ENCODE measurements at places on chromosomes 1 and 21. TPM values are rescaled to one million over a fixed set of nuclear protein-coding genes. Genes with fewer than 3 reads are reported as not detected.

DNA sequence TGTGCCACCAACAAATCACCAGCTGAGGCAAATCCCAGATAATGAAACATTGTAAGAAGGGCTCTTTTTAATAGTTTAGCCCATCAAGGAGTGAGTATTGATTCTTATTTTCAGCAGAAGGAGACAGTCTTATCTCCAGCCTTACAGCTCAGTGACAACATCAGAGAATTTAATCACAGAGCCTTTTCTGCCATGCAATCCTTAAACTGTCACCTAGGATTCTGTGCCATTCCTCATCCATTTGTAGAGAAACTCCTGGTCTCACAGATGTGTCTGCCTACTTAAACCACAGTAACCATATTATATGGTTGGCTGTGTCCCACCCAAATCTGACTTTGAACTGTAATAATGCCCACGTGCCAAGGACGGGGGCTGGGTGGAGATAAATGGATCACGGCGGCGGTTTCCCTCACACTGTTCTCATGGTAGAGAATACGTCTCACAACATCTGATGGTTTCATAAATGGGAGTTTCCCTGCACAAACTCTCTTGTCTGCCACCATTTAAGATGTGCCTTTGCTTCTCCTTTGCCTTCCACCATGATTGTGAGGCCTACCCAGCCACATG is 217.7 kb downstream of the RERE start:
- no peaks in the 10 kb centered on the region for H3K36me3 ChIP-seq
- peaks cover 22% of the 10 kb centered on the region for H3K4me1 ChIP-seq
- DNase-seq = no peak
- no peaks in the 10 kb centered on the region for H3K27me3 ChIP-seq

DNA sequence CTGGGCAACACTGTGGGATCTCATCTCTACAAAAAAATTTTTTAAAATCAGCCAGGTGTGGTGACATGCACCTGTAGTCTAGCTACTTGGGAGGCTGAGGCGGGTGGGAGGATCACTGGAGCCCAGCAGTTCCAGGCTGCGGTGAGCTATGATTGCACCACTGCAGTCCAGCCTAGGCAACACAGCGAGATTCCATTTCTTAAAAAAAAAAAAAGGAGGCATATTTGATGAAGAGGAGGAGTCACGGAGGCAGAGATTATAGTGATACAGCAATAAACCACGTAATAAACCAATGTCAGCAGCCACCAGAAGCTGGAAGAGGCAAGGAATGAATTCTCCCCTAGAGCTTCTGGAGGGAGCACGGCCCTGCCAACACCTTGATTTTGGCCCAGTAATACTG is 4.0 kb downstream of the LIX1L start:
- H3K27me3 ChIP-seq = no peaks in the 10 kb centered on the region
- H3K36me3 ChIP-seq = peaks cover 26% of the 10 kb centered on the region
- DNase-seq = no peak
- H3K4me1 ChIP-seq = peaks cover 30% of the 10 kb centered on the region

- H3K4me1 ChIP-seq = no peaks in the 10 kb centered on the region
- H3K4me3 ChIP-seq = no peak overlapping the region
Measured at GRCh38 chr1:15178571-15179484, 25.3 kb downstream of the TMEM51 start.

DNA sequence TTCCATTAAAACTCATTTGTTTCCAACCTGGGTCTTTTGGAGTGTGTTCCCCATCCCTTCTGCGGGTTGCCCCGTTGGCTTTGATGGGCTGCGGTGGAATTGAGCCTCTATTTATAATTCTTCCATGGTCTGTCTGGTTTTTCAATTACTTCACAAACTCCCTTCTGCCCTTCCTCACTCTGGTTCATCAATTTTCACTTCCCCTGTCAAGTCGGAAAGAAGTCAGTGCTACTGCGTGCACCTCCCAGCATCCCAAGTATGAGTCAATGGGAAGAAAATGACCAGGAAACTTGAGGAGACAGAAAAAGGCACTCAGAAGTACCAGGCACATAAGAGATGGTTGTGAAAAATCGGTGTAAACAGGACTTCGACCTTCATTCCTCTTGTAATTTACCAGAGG is 126.2 kb downstream of the KAZN start:
- H3K4me1 ChIP-seq = no peaks in the 10 kb centered on the region
- no peak overlapping the region for H3K27ac ChIP-seq
- no peak for DNase-seq
- H3K4me3 ChIP-seq = no peak overlapping the region
- H3K36me3 ChIP-seq = no peaks in the 10 kb centered on the region

The HIVEP3 gene
- total RNA-seq = 15.3 TPM

The AMY1B gene
- total RNA-seq = not detected

The PHTF1 gene
- 9.2 TPM for total RNA-seq

- H3K36me3 ChIP-seq = no peaks in the 10 kb centered on the region
- H3K27ac ChIP-seq = no peak overlapping the region
- DNase-seq = no peak
- no peaks in the 10 kb centered on the region for H3K4me1 ChIP-seq
- no peak overlapping the region for H3K4me3 ChIP-seq
- H3K27me3 ChIP-seq = no peaks in the 10 kb centered on the region
Measured at GRCh38 chr1:33072707-33073106, 8.2 kb upstream of the AZIN2 start.

DNA sequence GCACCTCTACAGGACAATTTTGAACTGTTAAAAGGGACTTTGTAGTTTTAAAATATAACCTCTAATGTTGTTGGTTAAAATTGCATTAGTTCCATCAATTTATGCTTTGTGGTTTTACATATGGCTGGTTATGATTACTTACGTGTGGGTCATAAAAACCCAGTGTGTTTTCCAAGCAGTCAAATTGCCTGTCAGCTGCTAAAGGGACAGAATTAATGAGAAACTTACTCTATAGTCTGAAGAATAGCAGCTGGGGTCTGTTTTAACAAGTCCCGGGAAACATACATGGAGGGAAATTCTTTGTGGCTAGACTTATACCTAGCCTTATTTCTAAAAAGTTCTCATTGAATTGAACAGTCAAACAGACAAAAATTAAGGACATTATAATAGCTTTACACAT is 820.9 kb upstream of the ADGRL4 start:
- H3K4me3 ChIP-seq = no peak overlapping the region
- H3K4me1 ChIP-seq = no peaks in the 10 kb centered on the region
- H3K27me3 ChIP-seq = no peaks in the 10 kb centered on the region

The OR2L3 gene
- total RNA-seq = not detected

- no peak overlapping the region for H3K4me3 ChIP-seq
- H3K36me3 ChIP-seq = no peaks in the 10 kb centered on the region
- no peak overlapping the region for H3K27ac ChIP-seq
- no peak for DNase-seq
- H3K27me3 ChIP-seq = no peaks in the 10 kb centered on the region
- no peaks in the 10 kb centered on the region for H3K4me1 ChIP-seq
Measured at GRCh38 chr1:82329226-82329625, 528.5 kb downstream of the ADGRL2 start.

GRCh38 chr21:41895643-41896493 is 16.7 kb upstream of the PRDM15 start:
- peak; percentile 52 for DNase-seq
- H3K27me3 ChIP-seq = no peaks in the 10 kb centered on the region
- H3K4me1 ChIP-seq = peaks cover 3% of the 10 kb centered on the region

DNA sequence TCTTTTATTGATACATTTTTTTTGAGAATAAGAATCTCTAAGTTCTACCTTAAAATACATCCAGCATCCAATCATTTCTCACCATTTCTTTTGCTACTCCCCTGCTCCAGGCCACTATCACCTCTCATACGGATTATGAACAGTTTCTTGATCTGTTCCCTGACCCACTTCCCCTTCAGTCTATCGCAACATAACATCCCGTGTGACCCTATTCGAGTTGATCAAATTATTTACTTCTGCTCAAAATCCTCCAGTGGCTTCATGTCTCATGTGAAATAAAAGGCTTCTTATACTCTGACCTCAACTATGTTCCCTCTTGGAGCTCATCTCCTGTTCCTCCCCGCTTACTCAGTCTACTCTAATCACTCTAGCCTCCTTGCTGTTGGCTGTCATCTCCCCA is 5.2 kb downstream of the ALG14 start:
- no peak overlapping the region for H3K27ac ChIP-seq
- H3K27me3 ChIP-seq = no peaks in the 10 kb centered on the region
- DNase-seq = no peak
- no peaks in the 10 kb centered on the region for H3K36me3 ChIP-seq
- H3K4me1 ChIP-seq = no peaks in the 10 kb centered on the region

DNA sequence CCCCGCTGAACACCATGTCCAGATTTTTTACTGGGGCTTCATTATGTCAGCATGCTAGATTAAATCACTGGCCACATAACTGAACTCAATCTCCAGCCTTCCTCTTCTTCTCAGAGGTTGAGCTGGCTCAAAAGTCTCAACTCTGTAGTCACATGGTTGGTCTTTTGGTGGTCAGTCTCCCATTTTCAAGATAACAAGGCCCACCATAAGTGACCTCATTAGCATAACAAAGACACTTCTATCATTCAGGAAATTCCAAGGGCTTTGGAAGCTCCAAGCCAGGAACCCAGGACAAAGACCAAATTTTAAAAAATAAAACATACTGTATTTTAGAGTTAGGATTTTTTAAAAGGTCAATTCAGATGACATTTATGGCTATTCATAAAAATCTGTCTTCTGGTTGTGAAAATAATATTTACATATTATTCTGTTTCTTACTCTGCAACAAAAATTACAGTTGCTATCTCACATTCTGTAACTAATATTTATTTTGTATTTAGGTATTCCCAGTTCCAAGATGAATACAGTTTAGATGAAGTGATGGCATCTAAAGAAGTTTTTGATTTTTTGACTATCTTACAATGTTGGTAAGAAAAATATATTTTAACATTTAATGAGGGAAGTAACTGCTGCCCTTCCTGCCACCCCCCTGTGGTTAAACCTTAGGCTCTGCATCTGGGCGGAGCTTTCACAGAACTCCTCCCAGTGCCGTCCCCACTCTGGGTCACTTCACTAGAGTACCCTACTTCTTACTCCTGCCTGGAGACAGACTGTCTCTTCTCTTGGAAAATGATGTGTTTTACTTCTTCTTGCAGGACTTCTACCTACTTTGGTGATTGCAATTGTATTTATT is 49.3 kb downstream of the SCP2 start:
- no peaks in the 10 kb centered on the region for H3K4me1 ChIP-seq
- no peak overlapping the region for H3K27ac ChIP-seq
- H3K36me3 ChIP-seq = peaks cover 4% of the 10 kb centered on the region
- DNase-seq = no peak

The SGIP1 gene
- not detected for total RNA-seq

The ELOVL1 gene
- 45.1 TPM for total RNA-seq

DNA sequence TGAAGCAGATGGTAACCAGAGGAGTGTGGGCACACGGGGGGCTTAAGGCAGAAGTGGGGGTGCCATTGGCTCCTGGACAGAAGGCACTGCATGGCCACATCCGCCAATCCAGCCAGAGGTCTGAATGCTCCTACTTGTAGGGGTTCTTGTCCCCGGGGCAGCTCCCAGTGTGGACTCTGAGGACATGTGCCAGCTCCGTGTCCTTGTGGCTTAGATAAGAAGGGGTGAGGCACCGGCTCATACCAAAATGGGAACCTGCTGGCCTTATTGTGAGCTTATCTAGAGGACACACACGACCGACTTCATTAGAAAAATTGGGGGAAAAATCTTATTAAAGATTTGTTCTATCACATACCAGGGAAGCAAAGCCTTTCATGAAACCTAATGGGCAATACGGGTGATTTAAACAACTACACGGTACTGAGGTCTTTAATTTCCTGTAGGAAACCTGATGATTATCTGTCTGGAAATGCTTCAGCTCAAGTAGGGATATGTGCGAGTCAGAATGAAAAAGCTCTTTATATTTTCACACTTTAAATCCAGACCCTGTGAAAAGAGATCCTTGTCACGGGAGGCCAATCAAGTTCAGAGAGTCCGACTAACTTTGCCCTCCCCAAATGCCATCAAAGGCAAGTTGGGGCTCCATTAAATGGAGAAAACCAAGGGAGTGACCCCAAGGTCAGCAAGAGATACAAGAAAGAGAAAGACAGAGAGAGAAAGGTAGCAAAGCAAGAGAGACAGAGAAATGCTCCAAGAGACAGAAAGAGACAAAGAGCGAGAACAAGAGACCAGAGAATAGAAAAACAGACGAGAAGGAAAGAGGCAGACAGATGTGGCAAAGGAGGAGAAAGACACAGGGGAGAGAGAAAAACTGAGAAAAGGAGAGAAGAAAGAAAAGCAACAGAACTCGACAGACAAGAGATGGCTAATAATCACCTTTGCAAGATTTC is 14.1 kb upstream of the KCNN3 start:
- H3K27me3 ChIP-seq = peaks cover 20% of the 10 kb centered on the region
- H3K36me3 ChIP-seq = no peaks in the 10 kb centered on the region
- H3K27ac ChIP-seq = no peak overlapping the region
- no peak overlapping the region for H3K4me3 ChIP-seq

The TLCD4 gene
- 0.18 TPM for total RNA-seq

DNA sequence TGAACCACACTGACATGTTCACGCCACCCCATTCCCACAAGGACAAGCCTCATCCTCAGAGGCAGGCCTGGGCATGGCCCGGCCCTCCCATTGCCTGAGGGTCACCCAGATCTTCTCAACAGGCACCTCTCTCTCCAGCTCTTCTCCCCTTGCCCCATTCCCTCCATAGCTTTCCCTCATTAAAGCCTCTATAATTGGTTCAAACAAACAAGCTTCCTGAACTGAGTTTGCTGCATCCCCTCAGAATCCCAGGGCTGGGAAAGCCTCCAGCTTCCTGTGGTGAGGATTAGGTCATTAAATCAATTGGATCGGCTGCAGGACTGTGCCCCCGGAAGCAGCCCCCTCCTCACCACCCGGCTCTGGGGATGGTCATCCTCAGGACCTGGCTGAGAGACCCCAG is 18.9 kb downstream of the CTNNBIP1 start:
- H3K27ac ChIP-seq = no peak overlapping the region
- no peaks in the 10 kb centered on the region for H3K27me3 ChIP-seq
- H3K4me3 ChIP-seq = no peak overlapping the region
- no peaks in the 10 kb centered on the region for H3K36me3 ChIP-seq
- no peak for DNase-seq

DNA sequence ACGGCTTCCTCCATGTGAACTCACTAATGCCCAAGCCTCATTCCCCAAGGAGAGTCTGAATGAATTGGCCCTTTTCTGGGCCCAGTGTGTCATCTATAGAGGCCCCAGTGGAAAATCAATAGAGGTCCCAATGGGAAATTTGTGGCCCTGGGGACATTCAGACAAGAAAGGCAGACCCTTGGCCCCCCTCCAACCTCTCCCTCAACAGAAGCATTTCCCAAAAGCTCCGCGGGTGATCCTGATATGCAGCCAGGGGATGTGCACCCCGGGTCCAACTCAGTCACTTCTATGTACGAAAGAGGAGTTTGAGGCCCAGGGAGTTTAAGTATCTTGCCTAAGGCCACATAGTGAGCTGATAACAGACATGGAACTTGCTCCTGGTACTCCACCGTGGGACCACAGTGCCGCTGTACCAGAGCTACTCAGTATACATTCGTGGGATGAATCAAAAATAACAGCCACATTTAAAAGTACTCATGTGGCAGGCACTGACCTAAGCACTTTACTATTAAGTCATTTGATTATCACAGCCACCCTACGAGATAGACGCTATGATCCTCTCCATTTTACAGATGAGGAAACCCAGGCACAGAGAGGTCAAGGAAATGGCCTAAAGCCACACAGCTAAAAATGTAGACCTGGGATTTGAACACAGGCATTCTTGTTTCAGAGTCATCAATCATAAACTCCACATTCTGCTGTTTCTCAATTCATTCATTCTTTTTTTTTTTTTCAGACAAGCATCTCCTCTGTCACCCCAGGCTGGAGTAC is 8.5 kb downstream of the EPHA2 start:
- no peaks in the 10 kb centered on the region for H3K36me3 ChIP-seq
- no peak overlapping the region for H3K27ac ChIP-seq
- no peak overlapping the region for H3K4me3 ChIP-seq
- no peak for DNase-seq
- no peaks in the 10 kb centered on the region for H3K27me3 ChIP-seq
- peaks cover 20% of the 10 kb centered on the region for H3K4me1 ChIP-seq

The FASLG gene
- total RNA-seq = 5.1 TPM
